ENCODE measurements at places on chromosomes 16 and 17.

GRCh38 chr16:14150796-14151195 lies 79.7 kb downstream of the MRTFB start:
- DNase-seq, result no peak

GRCh38 chr17:32275060-32276042 lies 9.7 kb downstream of the RHBDL3 start:
- peak; percentile 73 for DNase-seq

- no peak for DNase-seq
These were observed 14.7 kb downstream of the PHKB start for GRCh38 chr16:47475786-47476185.

DNA sequence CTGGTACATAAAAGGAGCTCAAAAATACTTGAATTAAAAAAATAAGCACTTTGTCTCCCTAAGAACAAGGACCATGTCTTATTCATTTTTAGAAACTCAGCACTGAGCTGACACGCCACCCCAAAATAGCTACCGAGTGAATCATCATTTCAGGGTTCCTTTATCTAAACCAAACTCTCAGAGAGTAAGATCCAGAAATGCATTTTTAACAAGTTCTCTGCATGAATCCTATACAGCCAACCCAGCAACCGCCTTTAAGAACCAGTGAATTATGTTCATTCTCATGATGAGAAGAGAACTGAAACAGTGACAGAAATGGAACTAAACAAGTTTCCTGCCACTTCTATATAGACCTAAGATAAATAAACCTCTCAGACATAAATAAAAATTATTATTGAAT lies 8.7 kb downstream of the C16orf87 start:
- DNase-seq, result no peak

DNA sequence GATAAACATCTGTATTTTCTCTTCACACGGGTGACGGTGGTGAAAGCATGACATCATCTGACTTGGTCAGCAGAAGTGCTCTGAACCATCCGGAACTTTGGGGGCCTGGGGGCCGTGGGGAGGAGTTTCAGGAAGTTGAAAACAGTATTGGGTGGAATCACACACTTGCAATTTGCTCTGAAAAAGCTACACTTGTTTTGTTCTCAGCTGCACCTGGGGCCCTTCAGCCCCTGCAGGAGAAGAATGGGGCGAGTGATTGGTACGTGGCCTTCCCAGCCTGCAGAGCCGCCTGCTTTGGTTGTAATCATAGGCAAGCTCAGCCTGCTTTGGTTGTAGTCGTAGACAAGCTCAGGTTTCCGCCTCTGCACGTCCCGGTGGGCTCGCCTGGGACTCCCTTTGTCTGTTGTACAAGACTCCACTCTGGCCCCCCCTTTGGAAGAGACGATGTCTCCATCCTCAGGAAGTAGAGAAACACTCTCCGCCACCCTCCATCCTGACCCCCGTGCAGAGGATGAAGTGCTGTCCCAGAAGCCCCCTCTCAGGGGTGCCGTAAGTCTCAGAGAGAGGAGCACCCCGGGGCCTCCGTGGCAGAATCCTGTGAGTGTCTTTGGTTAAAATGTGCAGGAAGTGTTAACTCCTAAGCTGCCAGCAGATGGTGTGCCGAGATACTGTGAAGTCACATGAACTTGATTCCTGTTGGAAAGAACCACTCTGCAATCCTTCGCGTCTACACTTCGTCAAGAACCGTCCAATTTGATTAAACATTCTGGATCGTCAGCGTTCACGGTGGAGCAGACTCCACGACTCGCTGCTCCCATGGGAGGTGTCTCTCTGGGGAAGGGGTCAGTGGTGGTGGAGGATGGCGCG lies 5.4 kb downstream of the BANP start:
- DNase-seq, result peak; percentile 92

DNA sequence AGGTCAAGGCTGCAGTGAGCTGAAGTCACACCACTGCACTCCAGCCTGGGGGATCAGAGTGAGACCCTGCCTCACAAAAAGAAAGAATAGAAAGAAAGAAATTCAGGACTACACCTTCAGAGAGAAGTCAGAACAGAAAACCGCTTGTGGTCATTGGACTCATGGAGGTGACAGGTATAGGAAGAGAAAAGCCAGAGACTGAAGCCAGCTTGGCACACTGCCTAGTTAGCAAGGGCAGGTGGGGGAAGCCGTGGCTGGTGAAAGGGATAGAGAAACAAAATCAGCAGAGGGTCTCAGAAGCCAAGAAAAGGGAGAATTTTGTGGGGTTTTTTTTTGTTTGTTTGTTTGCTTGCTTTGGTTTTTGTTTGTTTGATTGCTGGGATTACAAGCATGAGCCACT lies 32.9 kb upstream of the SKAP1 start:
- DNase-seq, result no peak

- DNase-seq, result no peak
These were observed 113.3 kb downstream of the XYLT1 start for GRCh38 chr16:17357307-17358062.

GRCh38 chr16:17323171-17323570 lies 147.6 kb downstream of the XYLT1 start:
- no peak for DNase-seq

GRCh38 chr17:64229815-64230728 lies 33.0 kb downstream of the TEX2 start:
- no peak for DNase-seq

- no peak for DNase-seq
These were observed 5.9 kb upstream of the MMD start for GRCh38 chr17:55427587-55427882.

- DNase-seq, result no peak
These were observed 870.1 kb downstream of the CDH11 start for GRCh38 chr16:64251742-64252141.

DNA sequence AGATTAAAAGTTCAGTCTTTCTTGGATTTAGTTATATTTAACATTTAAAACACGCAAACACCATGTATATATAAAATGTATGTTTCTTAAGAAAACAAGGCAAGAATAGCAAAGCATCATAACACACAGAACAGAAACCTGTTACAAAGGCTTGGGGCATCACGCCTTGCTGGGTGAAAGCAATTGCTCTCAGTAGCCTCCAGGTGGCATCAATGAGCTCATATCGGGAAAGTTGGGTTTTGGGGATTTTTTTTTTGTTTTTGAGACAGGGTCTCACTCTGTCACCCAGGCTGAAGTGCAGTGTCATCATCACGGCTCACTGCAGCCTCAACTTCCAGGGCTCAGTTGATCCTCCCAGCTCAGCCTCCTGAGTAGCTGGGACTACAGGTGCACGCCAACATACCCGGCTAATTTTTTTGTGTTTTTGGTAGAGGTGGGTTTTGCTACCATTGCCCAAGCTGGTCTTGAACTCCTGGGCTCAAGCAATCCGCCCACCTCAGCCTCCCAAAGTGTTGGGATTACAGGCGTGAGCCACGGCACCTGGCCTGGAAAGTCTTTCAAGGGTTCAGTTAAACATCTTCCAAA lies 56.9 kb downstream of the CYB5D2 start:
- peak; percentile 73 for DNase-seq

GRCh38 chr17:49260817-49261291 lies 30.3 kb upstream of the PHOSPHO1 start:
- no peak for DNase-seq

DNA sequence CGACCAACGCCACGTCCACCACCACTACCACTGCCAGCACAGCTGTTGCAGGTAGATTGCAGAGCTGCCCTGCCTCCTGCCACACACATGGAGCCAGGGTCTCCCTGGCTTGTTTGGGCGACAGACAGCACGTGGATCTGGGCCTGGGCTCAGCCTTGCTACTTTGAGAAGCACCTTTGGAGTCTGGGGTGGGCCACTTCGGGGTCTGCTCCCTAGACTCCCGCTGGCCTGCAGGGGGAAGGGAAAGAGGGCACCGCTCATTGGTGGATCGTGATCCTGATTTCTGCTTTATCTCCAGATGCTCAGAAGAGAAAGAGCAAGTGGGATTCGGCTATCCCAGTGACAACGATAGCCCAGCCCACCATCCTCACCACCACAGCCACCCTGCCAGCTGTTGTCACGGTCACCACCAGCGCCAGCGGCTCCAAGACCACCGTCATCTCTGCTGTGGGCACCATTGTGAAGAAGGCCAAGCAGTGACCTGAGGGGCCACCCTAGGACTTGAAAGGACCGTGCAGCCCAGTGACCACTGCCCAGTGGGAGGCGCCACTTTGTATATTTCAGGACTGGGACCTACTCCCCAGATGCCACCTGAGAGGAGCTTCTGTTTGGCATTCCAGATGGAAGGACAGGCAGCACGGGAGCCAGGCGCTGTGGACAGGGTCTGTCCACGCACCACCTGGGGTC lies 15.1 kb upstream of the ITGB4 start:
- no peak for DNase-seq

GRCh38 chr17:61502292-61502691 lies 50.1 kb downstream of the TBX4 start:
- DNase-seq, result no peak

DNA sequence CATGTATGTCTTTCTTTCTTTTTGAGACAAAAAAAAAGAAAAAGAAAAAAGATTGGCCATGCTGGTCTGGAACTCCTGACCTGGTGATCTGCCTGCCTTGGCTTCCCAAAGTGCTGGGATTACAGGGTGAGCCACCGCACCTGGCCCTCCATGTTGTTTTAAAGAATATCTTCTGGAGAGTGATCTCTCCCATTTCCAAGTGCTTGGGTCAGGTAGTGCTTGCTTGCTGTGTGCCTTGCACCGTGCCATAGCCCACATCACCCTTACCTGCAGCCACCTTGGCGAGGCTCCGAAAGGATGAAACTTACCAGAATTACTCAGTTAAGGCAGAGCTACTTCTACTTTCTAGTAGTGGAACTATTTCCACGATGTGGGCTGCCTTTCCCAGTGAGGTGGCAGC lies 19.0 kb upstream of the KDM6B start:
- DNase-seq, result no peak

GRCh38 chr16:79795556-79795955 lies 195.0 kb upstream of the MAF start:
- no peak for DNase-seq

- DNase-seq, result peak; percentile 58
These were observed 17.3 kb downstream of the BAHCC1 start for GRCh38 chr17:81412490-81413093.

DNA sequence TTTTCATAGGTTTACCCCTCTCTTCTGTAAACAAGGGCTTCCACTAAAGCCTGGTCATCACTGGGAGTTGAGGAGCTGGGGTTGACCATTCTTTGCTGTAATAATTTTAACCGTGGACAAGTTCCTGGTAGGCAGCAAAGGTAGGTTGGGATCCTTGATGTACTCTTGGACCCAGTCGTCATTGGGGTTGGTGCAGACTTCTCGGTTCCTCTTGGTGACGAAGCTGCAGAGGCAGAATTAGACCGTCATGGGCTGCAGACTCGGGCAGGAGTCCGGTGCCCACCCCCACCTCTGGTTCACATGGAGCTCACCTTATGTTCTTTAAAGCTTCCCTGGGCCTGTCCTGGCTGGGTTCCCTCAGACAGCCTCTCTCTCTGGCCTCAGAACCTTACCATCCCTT lies 3.8 kb downstream of the CCL16 start:
- DNase-seq, result no peak

GRCh38 chr17:34797720-34798119 lies 163.5 kb downstream of the CCT6B start:
- DNase-seq, result peak; percentile 67

DNA sequence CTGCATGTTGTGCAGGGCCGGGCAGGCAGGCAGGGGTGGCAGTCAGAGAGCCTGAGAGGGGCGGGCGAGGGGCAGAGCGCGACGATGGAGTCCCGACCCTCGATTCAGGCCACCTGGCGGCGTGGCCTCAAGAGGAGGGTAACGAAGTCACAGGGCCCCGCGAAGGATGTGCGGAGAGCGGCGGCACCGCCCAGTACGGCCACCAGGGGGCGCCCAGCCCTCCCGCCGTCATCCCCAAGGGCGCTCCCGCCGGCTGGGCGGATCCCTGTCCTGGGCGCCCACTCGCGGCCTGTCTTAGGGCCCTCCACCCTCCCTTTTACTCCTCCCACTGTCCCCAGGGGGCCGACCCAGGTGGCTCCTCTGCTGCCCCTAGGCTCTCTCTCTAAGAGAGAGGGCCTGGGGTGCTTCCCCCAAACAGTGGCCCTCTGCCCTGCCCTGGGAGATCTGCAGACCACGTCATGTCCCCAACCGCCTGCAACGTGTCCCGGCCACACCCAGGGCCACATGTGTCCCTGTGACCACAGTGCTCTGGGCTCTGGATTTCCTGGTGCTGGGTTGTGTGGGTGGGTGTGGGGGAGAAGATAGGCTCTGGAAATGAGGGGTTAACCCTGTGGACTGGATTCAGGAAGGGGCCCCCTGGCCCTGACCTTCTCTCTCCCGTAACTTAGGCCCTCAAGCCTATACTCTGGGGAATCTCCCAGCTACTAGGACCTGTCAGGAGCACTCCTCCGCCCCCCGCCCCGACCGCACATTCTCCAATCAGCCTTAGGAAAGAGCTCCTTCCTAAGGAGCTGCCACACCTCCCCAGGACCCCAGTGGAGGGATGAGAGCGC lies 5.9 kb downstream of the DPEP2 start:
- DNase-seq, result peak; percentile 94

DNA sequence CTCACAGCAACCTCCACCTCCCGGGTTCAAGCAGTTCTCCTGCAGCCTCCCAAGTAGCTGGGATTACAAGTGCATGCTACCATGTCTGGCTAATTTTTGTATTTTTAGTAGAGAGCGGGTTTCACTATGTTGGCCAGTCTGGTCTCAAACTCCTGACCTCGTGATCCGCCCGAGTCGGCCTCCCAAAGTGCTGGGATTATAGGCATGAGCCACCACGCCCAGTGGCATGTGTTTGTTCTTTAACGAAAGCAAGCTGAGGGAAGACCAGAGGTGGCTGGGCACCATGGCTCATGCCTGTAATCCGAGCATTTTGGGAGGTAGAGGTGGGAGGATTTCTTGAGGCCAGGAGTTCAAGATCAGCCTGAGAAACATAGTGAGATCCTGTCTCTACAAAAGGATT lies 18.1 kb downstream of the TNFRSF13B start:
- DNase-seq, result no peak

DNA sequence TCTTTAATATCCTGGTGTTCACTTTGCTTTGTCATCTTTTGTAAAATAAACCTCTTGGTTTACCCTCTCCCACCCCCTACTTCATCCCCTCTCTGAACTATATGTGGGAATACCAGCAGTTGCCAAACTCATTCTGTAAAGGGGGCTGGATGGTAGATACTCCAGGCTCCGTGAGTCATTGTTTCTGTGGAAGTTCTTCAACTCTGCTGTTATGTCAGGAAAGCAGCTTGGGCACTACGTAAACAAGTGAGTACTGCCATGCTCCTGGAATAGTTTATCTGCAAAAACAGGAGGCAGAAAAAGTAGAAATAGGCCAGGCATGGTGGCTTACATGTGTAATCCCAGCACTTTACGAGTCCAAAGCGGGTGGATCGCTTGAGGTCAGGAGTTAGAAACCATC lies 17.6 kb downstream of the MVP start:
- no peak for DNase-seq
